ENCODE measurements at places on chromosomes 5 and 9.

DNA sequence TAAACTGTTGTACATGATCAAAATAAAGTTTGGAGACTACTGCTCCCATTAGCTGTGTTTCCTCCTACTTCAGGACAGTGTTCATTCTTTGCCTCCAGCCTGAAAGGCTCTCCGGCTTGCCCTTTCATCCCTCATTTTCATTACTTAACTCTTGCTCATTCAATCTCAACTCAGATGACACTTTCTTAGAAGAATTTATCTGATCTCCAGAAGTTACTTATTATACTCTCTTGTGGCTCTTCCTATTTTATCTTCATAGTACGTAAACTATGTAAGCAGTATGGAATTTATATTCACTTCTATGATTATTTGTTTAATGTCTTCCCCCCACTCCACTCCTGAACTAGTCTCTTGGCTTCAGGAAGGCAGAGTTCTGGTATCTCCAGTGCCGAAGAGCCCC is 1737.9 kb upstream of the C9orf72 start:
- no peak for DNase-seq

DNA sequence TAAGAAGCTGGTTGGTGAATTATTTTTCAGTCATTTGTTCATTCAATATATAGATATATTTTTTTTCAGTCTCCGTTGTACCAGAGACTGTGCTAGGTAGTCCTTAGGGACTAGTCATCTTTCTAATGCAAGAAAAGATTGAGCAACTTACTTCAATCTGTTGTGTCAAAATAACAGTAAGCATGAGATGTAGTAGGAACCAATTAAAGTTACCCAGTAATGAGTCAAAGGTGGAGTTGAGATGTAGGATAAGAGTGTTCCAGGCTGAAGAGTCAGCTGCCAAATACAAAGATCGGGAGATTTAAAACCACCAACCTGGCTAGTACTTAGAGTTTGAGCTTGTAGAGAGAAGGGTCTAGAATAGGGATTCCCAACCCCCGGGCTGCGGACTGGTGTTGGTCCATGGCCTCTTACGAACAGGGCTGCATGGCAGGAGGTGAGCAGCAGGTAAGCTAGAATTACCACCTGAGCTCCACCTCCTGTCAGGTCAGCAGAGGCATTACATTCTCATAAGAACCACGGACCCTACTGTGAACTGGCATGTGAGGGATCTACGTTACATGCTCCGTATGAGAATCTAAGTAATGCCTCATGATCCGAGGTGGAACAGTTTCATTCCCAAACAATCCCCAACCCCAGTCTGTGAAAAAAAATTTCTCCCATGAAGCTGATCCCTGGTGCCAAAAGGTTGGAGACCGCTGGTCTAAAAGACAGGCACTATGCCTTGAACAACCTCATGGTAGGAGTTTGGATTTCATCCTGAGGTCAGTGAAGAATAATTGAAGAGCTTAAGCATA is 1241.5 kb upstream of the WWC1 start:
- DNase-seq: no peak

GRCh38 chr5:119176785-119177184 is 105.9 kb downstream of the DMXL1 start:
- no peak for DNase-seq

DNA sequence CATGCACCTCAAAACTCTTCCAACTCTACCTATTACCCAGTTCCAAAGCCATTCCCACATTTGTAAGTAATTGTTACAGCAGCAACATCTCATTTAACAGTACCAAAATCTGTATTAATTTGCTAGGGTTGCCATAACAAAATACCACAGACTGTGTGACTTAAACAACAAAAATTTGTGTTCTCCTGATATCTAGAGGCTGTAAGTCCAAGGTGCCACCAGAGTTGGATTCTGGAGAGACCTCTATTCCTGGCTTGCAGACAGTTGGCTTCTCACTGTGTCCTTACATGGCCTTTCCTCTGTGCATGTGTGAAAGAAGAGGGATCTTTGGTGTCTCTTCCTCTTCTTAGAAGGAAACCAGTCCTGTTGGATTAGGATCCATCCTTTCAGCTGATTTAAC is 203.8 kb upstream of the PIK3R1 start:
- DNase-seq: no peak

- DNase-seq: no peak
These were observed 578.4 kb downstream of the CCDC171 start for GRCh38 chr9:16131264-16131663.

- DNase-seq: no peak
These were observed 127.6 kb downstream of the RFX3 start for GRCh38 chr9:3398232-3398648.

DNA sequence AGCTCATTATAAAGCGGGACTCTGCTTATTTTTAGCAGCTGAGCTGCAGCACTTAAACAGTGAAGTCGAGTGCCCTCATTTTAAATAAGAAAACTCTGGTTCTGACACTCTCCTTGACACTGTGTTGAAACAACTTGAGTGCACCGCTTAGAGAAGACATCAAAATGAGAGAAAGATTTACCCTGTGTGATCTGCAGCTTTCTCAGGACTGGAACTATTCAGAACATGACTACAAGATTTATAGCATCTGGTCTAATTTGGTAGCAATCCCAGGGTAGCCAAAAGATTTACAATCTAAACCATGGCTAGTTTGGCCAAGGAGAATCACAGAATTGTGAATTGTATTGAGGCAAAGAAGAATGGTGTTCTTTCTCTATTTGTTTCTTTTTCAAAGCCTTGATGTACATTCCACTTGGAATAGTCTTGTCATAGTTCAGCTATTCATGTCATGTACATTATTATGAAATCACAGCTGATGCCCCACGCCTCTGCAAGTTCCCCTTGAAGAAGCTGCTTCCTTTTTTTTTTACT is 38.7 kb downstream of the PLEKHG4B start:
- DNase-seq: no peak

GRCh38 chr9:121707477-121708424 is 56.3 kb downstream of the DAB2IP start:
- DNase-seq: no peak

DNA sequence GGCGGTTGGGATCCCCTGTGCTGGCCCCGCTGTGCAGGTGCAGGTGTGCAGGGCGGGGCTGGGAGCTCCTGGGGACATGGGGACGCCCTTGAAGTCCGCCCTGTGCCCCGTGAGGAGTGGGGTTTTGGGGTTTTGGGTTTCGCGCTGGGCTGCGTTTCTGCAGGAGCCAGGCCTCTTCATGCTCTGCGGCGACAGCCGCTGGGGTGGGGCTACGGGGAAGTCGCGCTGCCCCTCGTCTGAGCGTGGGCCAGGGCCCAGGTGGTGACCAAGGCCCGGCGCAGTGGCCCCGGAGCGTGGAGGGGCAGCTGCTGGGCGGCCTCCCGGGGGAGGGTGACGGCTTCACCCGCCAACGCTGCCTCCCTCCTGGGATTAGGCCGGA is 47.8 kb upstream of the IRX4 start:
- peak; percentile 47 for DNase-seq

GRCh38 chr5:44691802-44692201 is 116.9 kb upstream of the MRPS30 start:
- DNase-seq: no peak

- DNase-seq: no peak
These were observed 9.4 kb upstream of the PLEKHG4B start for GRCh38 chr5:82570-82969.

DNA sequence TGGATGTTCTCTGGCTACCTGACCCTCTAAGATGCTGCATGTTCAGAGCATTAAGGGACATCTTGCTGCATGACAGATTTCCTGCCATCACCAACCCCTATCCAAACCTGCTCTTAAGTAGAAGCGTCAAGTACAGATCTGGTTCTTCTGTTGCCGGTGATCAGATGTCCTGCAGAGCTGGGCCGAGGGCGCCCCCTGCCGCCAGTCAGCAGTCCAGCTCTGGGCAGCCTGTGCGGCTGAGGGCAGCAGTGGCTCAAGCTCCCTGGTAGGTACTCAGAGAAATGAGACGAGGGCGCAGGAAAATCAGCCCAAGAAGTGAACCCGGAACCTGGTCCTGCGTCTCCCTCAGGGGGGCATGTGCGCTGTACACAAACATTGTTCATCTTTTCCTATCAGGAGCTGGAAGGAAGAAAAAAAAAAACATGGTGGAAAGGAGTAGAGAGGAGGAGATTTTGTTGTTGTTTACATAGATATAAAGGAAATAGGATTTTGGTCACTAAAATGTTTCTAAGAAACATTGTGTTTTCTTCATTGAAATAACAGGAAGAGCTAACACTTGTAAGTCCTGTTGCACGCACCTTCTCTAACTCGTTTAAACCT is 95.8 kb downstream of the CFAP90 start:
- DNase-seq: peak; percentile 81

DNA sequence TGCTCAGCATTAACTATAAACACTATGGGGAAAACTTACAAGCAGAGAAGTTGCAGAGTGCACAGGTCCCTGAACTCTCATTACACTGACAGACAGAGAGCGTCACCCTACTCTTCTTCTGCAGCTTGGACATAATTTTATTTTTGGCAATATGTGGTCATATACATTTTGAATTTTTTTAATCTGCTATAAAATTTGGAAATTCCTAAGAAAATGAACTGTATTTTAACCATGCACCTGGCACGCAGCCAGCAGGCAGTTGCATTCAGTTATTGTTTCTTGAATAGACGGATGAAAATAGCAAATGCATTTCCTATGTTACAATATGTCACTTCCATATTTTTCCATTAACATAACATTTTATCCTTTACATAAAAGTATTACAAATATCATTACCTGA is 100.2 kb downstream of the SLC25A46 start:
- DNase-seq: no peak

GRCh38 chr5:38286002-38286401 is 27.6 kb downstream of the EGFLAM start:
- no peak for DNase-seq
